A549 treated with RU486 at 1 μM for 4 hours (cell line): ENCODE measurements at places on chromosomes 5 and 9. TPM values are rescaled to one million over a fixed set of nuclear protein-coding genes. Genes with fewer than 3 reads are reported as not detected.

The MED22 gene
- 21.7 to 33.3 TPM (median 28.9 TPM) in 5 replicates for total RNA-seq

The SLC34A3 gene
- 0.07 to 0.08 TPM (median 0.07 TPM) in 3 of 5 replicates, not detected in the others for total RNA-seq

The SLC34A1 gene
- not detected in 5 replicates for total RNA-seq

The ADAMTSL2 gene
- not detected in 5 replicates for total RNA-seq

The GADD45G gene
- 0.15 to 0.50 TPM (median 0.25 TPM) in 5 replicates for total RNA-seq

The SERF1A gene
- 0.98 to 2.2 TPM (median 1.3 TPM) in 5 replicates for total RNA-seq
